Skin of body (tissue), 3 donors: ENCODE measurements at places on chromosomes 16 and 17. TPM values are rescaled to one million over a fixed set of nuclear protein-coding genes. Genes with fewer than 3 reads are reported as not detected.

GRCh38 chr16:89837014-89837546 is 8.8 kb downstream of the SPIRE2 start:
- no peak for DNase-seq

DNA sequence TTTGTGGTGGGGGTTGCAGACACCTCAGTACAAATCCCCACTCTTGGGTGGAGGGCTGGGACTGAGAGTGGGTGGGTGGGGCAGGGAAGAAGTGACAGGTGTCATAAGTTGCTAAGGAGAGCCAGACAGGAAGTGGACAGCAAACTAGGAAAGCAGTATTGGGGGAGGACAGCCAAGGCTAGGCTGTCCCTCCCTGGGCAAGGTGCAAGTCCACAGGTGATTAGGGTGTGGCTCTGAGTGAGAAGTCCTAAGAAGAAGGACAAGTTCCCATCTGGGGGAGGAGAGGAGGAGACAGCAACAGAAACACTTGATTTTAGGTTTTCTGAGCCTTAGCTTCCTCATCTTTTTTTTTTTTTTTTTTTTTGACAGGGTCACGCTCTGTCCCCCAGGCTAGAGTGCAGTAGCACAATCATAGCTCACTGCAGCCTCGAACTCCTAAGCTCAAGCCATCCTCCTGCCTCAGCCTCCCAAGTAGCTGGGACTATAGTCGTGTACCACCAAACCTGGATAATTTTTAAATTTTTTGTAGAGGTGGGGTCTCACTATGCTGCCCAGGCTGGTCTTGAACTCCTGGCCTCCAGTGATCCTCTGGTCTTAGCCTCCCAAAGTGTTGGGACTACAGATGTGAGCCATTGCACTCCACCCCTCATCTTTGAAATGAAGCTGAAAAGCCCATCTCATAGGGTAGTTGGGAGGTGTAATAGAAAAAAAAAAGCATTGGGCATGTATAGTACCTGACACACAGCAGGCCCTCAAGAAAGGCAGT is 2.5 kb downstream of the MAPK3 start:
- no peak for DNase-seq

GRCh38 chr17:41529491-41529915 is 1.4 kb upstream of the KRT19 start:
- no peak for DNase-seq

DNA sequence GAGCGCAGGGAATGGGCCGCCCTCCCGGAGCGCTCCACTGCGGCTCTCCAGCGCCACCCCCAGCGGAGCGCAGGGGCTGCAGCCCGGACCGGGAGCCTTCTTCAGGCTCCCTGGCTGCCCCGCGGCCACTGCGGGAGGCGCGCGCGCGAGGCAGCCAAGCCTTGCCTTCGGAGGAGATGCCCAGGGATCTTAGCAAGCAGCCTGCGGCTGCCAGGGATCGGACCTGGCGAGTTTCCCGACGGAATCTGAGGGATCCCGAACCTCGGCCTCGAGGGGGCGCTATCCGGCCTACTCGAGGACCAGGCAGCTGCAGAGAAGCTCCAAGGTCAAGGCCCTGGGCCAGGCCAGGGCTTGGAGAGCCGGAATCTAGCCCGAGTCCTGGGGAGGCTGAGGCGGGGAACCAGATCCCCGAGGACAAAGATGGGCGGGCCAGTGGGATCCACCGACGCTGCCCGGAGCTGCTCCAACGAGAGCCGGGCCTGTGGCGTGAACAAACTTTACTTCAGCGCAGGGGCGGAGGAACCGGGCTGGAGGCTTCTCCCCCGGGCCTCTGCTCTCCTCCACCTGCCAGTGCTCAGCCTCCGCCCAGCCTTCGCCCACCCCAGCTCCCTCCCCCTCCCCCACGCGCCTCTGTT is at the start of gene IRX6:
IRX6 (plus strand) TSS at position 567 of the 635 bp plus-strand sequence. CDS start 889 bp downstream, outside the sequence.
- DNase-seq: peak; percentile 46

GRCh38 chr16:11614587-11615175 is 28.0 kb upstream of the LITAF start:
- no peak for DNase-seq

GRCh38 chr16:78484509-78485058 is 385.1 kb downstream of the WWOX start:
- no peak for DNase-seq

GRCh38 chr17:10067446-10068143 is 130.8 kb downstream of the GAS7 start:
- DNase-seq: no peak

- no peak for DNase-seq
These were observed 4.1 kb downstream of the HGS start for GRCh38 chr17:81687770-81688541.

DNA sequence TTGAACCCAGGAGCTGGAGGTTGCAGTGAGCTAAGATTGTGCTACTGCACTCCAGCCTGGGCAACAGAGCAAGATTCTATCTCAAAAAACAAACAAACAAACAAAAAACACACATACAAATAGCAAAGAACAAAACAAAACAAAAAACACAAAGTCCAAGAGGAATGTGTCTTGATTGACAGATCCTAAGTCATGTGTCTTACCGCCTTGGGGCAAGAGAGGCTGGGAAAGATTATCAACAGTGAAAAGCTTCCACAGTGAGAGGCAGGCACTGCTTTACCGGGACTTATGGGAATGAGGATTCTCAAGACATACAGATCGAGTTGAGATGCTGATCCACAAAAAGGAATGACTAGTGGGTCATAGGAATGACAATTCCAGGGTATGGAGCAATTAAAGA is 62.7 kb upstream of the GAS7 start:
- no peak for DNase-seq

GRCh38 chr16:30054959-30055553 is 10.5 kb upstream of the ALDOA start:
- DNase-seq: no peak

- DNase-seq: no peak
These were observed 49.4 kb downstream of the XPO6 start for GRCh38 chr16:28162326-28162877.

DNA sequence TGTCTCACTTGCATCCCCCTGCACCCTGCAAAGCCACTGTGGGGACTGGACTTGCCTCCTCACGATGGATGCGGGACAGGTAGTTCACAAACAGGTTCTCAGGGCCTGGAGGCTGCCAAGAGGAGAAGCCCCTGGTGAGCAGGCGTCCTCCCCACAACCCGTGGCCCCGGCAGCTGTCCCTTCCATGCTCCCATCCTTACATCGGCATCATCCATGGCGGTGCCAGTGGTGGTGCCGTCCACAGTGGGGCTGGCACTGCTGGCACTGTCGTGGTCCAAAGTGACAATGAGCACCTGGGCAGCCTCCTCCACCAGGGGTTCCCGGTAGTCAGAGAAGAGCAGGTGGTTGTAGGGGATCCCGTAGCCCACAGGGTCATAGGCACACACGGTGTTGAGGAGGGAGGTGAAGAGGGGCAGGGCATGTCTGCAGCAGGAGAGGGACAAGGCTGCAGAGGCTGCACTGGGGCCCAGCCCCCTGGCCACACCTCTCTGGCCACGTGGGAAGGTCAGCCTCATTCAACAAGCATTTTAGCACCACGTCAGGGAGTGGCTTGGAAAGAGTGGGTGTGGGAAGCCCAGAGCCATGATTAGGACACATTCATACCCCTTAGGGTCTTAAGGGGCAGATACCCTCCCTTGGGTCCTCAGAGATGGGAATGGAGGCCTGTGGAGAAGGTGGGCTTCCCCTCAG is 12.6 kb downstream of the HID1 start:
- DNase-seq: no peak

DNA sequence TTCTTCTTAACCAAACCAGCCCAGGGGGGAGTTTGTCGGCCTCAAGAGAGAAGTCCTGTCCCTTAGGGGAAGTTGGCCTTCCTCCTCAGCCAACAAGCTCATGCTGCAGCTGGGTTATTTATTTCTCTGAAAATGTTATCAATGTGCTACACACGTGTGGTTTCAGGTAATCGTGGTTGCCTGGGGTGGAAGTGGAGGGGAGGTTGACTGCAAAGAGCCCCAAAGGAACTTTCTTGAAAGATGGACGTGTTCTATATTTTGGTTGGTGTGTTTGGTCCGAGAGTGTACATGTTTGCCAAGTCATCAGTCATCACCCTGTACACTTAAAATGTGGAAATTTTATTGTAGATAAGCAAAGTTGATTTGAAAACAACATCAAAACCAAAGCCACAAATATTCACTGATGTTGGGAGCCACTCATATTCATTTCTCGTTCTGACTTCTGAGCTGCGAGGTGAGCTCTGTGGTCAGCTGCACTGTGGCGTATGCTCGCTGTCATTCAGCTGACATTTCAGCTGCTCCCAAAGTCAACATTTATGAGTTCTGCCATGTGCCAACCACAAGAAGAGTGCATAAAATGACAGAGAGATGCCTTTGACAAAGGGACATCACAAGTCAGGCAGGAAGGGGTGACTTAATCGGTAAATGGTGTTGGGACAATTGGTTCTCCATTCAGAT is 26.5 kb upstream of the ADGRG1 start:
- no peak for DNase-seq

DNA sequence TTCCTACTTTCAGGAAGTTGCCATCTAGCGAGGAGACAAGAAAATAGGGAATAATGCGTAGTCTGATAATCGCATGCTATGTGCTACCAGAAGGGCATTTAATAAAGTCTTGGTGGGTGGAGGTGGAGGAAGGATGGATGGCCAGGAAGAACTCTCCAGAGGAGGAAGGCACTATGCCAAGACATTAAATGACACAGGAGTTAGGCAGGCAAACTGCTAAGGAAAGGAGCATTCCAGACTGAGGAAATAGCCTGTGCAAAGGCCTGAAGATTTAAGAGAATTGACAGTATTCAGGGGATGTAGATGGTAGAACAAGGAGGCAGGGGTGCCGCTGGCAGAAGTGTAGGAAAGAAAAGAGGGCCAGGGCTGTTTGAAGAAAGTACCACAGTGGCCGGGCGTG is 19.3 kb upstream of the ARHGAP44 start:
- DNase-seq: no peak

DNA sequence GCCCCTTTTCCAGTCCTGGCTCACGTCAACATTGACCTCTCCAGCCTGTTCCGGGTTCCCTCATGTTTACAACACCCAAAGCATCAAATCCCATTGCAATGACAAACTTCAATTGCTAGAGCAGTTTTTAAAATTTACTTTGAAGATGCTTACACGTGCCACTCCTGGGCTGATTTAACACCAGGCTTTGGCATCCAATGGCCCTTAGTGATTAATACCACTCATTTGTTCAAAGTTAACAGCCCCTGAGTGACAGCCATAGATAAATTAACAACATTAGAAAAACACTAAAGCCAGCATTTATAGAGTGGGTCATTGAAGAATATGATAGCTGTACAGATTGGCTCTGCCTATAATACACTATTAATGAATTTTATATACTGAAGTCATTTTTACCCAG is 135.1 kb downstream of the PMP22 start:
- DNase-seq: no peak

- no peak for DNase-seq
These were observed 224.3 kb downstream of the HS3ST4 start for GRCh38 chr16:25916037-25916436.

GRCh38 chr16:83206426-83206825 is 579.7 kb downstream of the CDH13 start:
- no peak for DNase-seq

Gene MRPL38
- total RNA-seq: 20.8 TPM

Gene KRT27
- 428 TPM for total RNA-seq

Gene CD300C
- 0.39 TPM for total RNA-seq

Gene TLCD2
- 4.6 TPM for total RNA-seq

Gene GAS2L2
- total RNA-seq: not detected

Gene GRB7
- 8.8 TPM for total RNA-seq

Gene TBC1D28
- total RNA-seq: not detected

Gene KRTAP4-6
- total RNA-seq: 4.0 TPM

Gene EVI2A
- 8.9 TPM for total RNA-seq

Gene MAPT
- 4.8 TPM for total RNA-seq

Gene ORC6
- total RNA-seq: 7.2 TPM

Gene FA2H
- total RNA-seq: 5.9 TPM

Gene SLC16A6
- 2.5 TPM for total RNA-seq

Gene TTLL6
- not detected for total RNA-seq

Gene PGS1
- total RNA-seq: 25.7 TPM

Gene DNAH17
- total RNA-seq: 0.59 TPM
